SK-N-SH (cell line): ENCODE measurements at places on chromosomes 1 and 21. TPM values are rescaled to one million over a fixed set of nuclear protein-coding genes. Genes with fewer than 3 reads are reported as not detected.
A peak's percentile ranks its signal among the peaks of the same experiment; 100 is the strongest.

The UBXN10 gene
- polyA plus RNA-seq = not detected in 2 replicates

The ZNF593 gene
- polyA plus RNA-seq = 58.7 and 64.8 TPM in 2 replicates

The S100A14 gene
- polyA plus RNA-seq = 0.15 TPM in 1 of 2 replicates, not detected in the other

The CYP4A11 gene
- polyA plus RNA-seq = not detected in 2 replicates

The DCDC2B gene
- not detected in 2 replicates for polyA plus RNA-seq

The FCRL4 gene
- not detected in 2 replicates for polyA plus RNA-seq

The S100A12 gene
- polyA plus RNA-seq = not detected in 2 replicates

The SLC45A3 gene
- polyA plus RNA-seq = 4.6 and 4.7 TPM in 2 replicates

The SHISAL2A gene
- polyA plus RNA-seq = 0.07 TPM in 1 of 2 replicates, not detected in the other

The PLXNA2 gene
- polyA plus RNA-seq = 7.3 and 8.5 TPM in 2 replicates

DNA sequence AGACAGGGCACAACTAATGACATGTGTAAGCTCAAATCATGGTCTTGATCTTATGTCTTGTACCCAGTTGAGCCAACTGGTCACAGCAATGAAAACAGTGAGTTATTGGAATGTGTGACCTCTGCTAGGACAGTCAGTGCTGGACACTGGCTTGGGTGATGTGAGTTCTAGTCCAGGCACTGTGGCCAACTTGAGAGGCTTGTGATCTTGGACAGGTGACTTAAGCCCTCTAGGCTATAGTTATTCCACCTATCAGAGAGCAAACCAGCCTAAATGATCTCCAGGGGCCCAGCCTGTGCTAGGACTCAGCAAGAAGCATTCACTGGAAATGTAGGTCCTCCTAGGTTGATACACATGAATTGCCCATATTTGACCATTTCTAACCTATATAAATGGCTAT lies 1.1 kb downstream of the KCNE2 start:
- no peak overlapping the region for H3K27ac ChIP-seq
- H3K36me3 ChIP-seq = no peaks in the 10 kb centered on the region
- peaks cover 5% of the 10 kb centered on the region; the same call in 1 of the 2 replicates for H3K27me3 ChIP-seq
- H3K4me1 ChIP-seq = no peaks in the 10 kb centered on the region
- no peak overlapping the region for H3K4me3 ChIP-seq

DNA sequence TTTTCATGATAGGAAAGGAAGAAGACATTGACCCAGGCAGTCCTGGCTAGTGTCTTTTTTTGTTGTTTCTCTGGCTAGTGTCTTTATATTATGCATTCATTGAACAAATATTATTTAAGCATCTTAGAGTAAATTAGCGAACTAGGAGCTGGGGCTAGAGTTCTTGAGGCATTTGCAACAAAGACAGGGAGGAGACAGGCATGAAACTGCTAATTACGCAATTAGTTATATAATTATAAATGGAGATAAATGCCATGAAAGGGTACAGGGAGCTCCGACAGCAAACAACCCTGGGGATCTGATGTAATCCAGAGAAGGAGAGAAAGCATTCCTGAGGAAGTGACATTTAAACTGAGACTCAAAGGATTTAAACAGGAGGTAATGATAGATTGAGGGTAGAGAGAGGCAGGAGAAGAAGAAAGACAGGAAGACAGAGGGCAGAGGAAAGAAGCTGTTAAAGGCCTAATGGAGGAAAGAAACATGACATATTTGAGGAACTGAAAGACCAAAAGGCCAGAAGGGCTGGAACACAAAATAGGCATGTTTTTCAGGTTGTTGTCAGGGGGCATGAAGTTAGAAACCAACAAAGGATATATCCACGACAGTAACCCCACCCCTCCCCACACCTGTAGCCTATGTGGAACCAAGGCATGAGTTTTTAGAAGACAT lies 99.5 kb upstream of the GJB5 start:
- H3K27ac ChIP-seq = no peak overlapping the region
- DNase-seq = no peak

DNA sequence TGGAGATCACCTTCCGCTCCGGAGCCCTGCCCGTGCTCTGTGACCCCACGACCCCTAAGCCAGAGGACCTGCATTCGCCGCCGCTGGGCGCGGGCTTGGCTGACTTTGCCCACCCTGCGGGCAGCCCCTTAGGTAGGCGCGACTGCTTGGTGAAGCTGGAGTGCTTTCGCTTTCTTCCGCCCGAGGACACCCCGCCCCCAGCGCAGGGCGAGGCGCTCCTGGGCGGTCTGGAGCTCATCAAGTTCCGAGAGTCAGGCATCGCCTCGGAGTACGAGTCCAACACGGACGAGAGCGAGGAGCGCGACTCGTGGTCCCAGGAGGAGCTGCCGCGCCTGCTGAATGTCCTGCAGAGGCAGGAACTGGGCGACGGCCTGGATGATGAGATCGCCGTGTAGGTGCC lies 9.6 kb downstream of the SPATA46 start:
- no peaks in the 10 kb centered on the region for H3K36me3 ChIP-seq
- DNase-seq = no peak
- no peak overlapping the region for H3K27ac ChIP-seq

- H3K4me3 ChIP-seq = no peak overlapping the region
- H3K36me3 ChIP-seq = no peaks in the 10 kb centered on the region
- peaks cover 21% of the 10 kb centered on the region; the same call in 1 of the 2 replicates for H3K27me3 ChIP-seq
- H3K4me1 ChIP-seq = no peaks in the 10 kb centered on the region
- no peak for DNase-seq
- H3K27ac ChIP-seq = no peak overlapping the region
These were observed 46.1 kb upstream of the FMO2 start for GRCh38 chr1:171138980-171139379.

DNA sequence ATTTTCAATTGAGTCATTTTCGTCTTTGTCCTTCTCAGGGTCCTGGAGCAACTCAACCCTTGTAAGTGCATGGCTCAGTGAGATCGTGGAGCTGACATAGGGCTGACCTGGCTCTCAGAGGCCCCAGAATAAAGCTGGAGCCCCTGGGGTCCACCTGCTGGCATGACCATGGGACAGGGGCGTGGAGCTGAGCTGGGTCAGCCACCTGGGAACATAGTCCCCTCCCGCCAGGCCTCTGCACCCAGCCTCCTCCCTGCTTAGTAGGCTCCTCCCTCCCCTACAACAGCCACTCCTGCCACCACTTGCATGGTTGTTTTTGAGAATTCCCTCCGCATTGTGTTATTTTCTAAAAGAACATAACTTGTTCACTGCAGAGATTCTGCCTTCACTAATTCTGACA lies 3.1 kb upstream of the RIPK4 start:
- no peaks in the 10 kb centered on the region for H3K4me1 ChIP-seq
- no peak overlapping the region for H3K4me3 ChIP-seq
- H3K27me3 ChIP-seq = no peaks in the 10 kb centered on the region
- DNase-seq = no peak
- no peak overlapping the region for H3K27ac ChIP-seq

GRCh38 chr1:227781314-227781930 lies 34.1 kb upstream of the PRSS38 start:
- H3K27ac ChIP-seq = no peak overlapping the region
- no peak overlapping the region for H3K4me3 ChIP-seq
- H3K27me3 ChIP-seq = no peaks in the 10 kb centered on the region
- H3K4me1 ChIP-seq = peaks cover 4% of the 10 kb centered on the region; the same call in 1 of the 2 replicates
- no peak for DNase-seq

- H3K4me1 ChIP-seq = peaks cover 21% of the 10 kb centered on the region; the same call in 1 of the 2 replicates
- no peaks in the 10 kb centered on the region for H3K36me3 ChIP-seq
- no peak overlapping the region for H3K4me3 ChIP-seq
- no peak for DNase-seq
- H3K27me3 ChIP-seq = no peaks in the 10 kb centered on the region
These were observed 14.6 kb downstream of the RIPK4 start for GRCh38 chr21:41752231-41752681.

GRCh38 chr1:3590139-3590763 lies 21.1 kb downstream of the MEGF6 start:
- H3K4me3 ChIP-seq = no peak overlapping the region
- H3K4me1 ChIP-seq = peaks cover 12% of the 10 kb centered on the region; the same call in 1 of the 2 replicates
- DNase-seq = peak; percentile 77
- no peaks in the 10 kb centered on the region for H3K27me3 ChIP-seq
- no peaks in the 10 kb centered on the region for H3K36me3 ChIP-seq
- H3K27ac ChIP-seq = no peak overlapping the region

- peaks cover 78% of the 10 kb centered on the region for H3K27me3 ChIP-seq
- H3K4me1 ChIP-seq = no peaks in the 10 kb centered on the region; the same call in 1 of the 2 replicates
- DNase-seq = no peak
- no peaks in the 10 kb centered on the region for H3K36me3 ChIP-seq
- no peak overlapping the region; the same call in 1 of the 2 replicates for H3K4me3 ChIP-seq
These were observed 9.8 kb downstream of the BARHL2 start for GRCh38 chr1:90707363-90707710.

DNA sequence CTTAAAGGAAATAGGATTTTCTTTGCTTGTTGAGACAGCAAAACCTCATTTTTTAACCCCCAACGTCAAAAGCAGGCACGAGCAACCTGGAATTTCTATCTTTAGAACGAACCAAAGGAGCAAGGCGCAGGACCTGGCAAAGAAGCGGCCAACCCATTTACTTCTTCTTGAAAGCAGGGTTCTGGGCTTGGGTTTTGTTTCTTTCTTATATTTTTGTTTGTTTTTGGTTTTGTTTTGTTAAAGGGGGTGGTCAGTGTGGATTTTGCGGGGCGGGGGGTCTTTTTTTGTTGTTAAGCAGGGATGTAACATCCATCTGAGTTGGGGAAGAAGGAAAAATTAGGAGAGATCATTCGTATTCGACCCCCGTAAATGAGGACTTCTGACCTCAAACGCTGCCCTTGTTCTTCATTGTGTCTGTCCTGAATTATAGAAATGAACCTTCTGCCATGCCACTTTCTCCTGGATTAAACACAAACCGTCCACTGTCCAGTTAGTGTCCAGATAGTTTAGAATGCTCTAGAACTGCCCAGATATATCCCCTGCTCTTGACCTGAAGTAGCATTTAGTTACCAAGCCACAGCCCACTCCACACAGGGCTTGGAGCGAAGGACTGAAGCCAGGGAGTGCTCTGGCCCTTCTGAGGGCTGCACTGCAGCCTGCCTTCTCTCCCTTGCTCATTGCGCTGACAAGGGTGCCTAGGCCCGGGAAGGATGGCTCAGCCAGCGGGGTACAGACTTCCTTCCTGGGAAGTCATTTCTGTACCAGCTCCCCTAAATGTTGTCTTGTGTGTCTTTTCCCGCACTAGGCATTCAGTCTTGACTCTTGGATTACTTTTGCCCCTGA lies 909 bp upstream of the APP start:
- H3K4me3 ChIP-seq = peak overlapping the region; percentile 65
- no peaks in the 10 kb centered on the region for H3K36me3 ChIP-seq
- H3K4me1 ChIP-seq = peaks cover 19% of the 10 kb centered on the region
- H3K27me3 ChIP-seq = no peaks in the 10 kb centered on the region
- no peak overlapping the region; the same call in 1 of the 2 replicates for H3K27ac ChIP-seq

- H3K4me3 ChIP-seq = no peak overlapping the region
- H3K4me1 ChIP-seq = no peaks in the 10 kb centered on the region
- no peak for DNase-seq
- H3K36me3 ChIP-seq = peaks cover 8% of the 10 kb centered on the region
- no peaks in the 10 kb centered on the region for H3K27me3 ChIP-seq
These were observed 37.6 kb downstream of the DUSP10 start for GRCh38 chr1:221704306-221704705.

DNA sequence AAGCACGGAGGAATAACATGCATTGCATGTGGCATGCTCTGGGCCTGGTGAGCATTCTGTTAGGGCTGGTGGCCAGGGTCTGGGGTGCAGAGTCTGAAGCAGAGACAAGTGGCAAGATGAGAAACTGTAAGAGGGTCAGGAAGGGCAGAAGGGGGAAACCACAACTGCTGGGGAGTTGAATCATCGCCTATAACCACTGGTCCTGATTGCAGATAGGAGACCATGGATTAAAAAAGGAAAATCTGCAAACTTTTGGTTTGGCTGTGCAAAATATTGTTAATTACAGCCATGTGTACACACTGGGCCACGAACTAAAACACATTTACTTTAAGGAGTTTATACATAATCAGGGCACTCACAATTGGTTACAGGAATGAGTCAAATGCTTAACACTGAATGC lies 76.6 kb downstream of the TGFBR3 start:
- no peaks in the 10 kb centered on the region for H3K36me3 ChIP-seq
- DNase-seq = no peak
- peaks cover 33% of the 10 kb centered on the region; the same call in 1 of the 2 replicates for H3K27me3 ChIP-seq
- no peaks in the 10 kb centered on the region; the same call in 1 of the 2 replicates for H3K4me1 ChIP-seq
- no peak overlapping the region for H3K4me3 ChIP-seq
- no peak overlapping the region for H3K27ac ChIP-seq

DNA sequence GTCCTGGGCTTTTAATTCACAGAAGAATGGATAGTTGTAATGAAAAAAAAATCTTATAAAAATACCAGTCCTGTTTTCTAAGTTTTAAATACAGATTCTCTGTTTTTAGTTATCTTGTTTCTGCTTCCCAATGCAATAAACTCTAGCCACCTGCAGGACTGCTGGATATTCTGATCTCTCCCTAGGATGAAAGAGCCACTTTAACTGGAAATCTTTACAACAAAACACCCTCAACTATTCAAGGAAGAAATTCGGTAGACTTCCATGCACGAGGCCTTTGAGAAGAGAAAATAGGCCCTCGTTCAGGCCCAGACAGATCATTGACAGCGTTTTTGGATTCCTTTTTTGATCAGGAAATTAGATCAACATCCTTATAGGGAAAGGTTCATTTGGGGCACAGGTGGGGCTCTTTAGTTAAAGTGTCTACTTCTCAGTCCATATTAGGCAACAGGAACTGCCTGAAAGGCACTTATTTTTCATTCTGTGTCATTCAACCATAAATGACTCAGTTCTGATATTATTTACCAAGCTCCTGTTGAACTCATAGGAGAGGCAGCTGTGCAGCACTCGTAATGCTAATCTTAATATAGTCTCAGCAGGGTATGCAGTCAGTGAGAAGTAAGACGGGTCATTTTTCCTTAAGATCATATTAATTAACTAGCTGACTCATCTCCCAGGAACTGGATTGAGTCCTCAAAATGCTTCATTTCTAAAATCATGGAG lies 71.1 kb upstream of the ERRFI1 start:
- peak overlapping the region; percentile 94 for H3K27ac ChIP-seq
- DNase-seq = no peak
- H3K4me1 ChIP-seq = no peaks in the 10 kb centered on the region; the same call in 1 of the 2 replicates

DNA sequence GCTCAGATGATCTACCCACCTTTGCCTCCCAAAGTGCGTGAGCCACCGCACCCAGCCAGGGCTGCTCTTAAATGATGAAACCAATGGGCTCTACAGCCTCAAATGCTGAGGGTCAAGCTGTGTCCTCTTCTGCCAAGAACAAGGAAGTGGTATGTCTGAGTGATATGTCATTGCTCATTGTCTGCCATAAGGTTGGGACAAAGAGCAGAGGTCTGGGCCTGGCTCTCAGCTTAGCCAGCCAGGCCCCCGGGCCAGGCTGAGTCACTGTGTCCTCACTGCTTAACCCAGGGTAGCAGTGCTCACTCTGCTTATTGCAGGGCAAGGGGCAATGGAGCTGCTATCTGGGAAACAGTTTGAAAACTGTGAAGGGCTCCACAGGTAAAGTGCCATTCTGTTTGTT lies 8.3 kb upstream of the ETS2 start:
- peak overlapping the region; percentile 53 for H3K27ac ChIP-seq
- no peaks in the 10 kb centered on the region for H3K27me3 ChIP-seq
- peaks cover 16% of the 10 kb centered on the region for H3K4me1 ChIP-seq
- no peaks in the 10 kb centered on the region for H3K36me3 ChIP-seq
- peak; percentile 87 for DNase-seq
- no peak overlapping the region for H3K4me3 ChIP-seq

GRCh38 chr1:220213382-220213983 lies 58.8 kb downstream of the RAB3GAP2 start:
- H3K27me3 ChIP-seq = no peaks in the 10 kb centered on the region
- no peak overlapping the region for H3K27ac ChIP-seq
- DNase-seq = no peak
- H3K4me1 ChIP-seq = no peaks in the 10 kb centered on the region
